Karpas-422 (cell line): ENCODE measurements at places on chromosomes 6 and 20.

DNA sequence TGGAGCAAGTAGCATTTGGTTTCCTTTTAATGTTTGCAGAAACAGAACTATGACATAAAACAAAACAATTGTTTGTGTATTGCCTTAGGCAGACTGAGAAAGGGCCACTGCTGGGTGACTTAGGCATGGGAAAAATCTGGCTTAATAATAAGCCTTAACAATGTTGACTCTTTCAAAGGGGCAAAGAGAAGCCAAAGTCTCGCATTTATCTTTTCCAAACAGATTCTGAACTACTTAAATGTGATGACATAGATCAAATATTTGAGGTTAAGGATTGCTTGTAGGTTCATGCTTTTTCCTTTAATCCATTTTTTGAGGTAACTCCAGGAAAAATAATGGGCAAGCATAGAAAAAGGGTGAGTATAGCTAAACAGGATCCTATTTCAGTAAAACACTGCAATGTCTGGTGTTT lies 39.6 kb downstream of the ADAT2 start:
- DNase-seq: no peak

DNA sequence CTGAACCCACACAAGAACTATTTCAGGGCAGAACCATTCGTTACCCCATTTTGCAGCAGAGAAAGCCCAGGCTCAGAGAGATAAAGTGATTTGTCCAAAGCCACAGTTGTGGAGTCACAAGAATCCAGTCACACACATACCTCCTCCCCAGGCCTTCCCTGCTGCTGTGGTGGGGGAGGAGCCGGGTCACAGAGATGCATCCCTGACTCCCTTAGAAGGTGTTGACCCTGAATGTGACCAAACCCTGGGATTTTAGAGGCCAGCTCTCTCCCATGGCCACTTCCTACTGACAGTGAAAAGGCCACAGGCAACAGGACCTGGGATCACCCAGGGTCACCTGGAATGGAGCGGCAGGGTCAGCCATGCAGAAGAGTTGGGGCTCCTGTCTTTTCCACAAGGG lies 48.6 kb downstream of the CHMP4B start:
- DNase-seq: no peak

GRCh38 chr6:100886076-100886475 lies 4.9 kb upstream of the ASCC3 start:
- no peak for DNase-seq

DNA sequence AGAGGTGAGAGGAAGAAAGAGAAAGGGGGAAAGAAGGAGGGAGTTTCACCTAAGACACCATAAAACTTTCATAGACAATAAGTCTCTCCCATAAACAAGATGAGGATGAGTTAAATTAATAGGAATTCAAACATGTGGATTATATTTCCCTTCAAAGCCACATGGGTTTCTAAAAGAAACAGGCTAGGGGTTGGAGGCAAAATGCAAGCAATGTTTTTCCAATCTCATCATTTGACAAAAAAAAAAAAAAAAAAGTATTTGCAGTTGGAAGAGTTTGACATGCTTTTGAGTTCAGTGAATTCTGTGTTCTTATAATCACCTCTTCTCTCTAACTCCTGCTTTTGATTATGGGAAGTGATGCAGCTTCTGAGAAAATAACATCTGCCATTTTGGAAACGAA lies 286.5 kb upstream of the PRND start:
- no peak for DNase-seq

DNA sequence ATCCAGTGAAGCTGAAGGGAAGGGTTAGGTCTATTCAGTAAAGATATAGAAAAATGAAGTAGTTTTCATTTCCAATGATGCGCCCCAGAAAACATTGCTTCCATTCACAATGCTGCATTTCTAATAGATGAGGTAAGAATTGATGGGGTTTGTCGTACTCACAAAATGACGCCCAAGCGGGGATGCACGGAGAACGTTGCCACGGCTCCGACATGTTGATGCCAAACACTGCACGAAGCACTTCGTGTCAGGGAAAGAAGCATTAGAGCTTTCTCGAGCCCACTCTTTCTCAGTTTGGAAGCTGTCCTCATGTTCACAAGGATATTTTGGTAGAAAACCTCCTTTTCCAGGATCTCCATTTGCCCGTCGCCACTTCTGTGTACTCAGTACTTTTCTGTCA lies 21.6 kb upstream of the MAFB start:
- DNase-seq: no peak

DNA sequence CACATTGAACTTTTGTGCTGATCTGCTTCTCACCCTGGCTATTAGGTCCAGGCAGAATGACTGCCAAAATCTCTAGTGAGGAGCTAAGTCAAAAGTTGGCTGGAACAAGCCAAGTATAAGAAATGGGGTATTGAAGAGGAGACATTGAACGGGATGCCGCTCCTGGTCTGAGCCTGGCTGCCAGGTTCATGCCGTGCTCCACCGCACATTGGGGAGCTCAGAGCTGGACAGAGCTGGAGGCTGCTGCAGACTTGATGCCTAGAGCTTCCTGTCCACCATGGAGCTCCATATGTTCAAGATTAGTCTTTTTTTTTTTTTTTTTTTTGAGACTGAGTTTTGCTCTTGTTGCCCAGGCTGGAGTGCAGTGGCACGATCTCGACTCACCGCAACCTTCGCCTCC lies 4.1 kb upstream of the IFT52 start:
- no peak for DNase-seq

DNA sequence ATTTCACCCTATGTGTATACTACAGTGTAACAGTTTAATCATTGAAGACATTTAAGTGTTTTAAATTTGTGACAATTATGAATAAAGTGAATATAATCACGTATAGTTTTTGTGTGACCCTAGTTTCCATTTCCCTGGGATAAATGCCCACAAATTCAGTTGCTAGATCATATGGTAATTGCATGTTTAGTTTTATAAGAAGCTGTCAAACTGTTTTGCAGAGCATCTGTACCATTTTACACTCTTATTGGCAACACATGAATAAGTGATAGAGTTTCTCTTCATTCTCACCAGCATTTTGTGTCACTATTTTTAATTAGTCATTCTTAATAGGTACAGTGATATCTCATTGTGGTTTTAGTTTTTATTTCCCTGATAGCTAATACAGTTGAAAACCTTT lies 7.3 kb downstream of the VTA1 start:
- DNase-seq: no peak

- no peak for DNase-seq
Observed at GRCh38 chr6:107243471-107243870, 128.2 kb upstream of the BEND3 start.

- no peak for DNase-seq
Observed at GRCh38 chr6:108737594-108738546, 110.4 kb upstream of the ARMC2 start.

GRCh38 chr6:118656847-118657451 lies 5.6 kb upstream of the CEP85L start:
- DNase-seq: no peak

DNA sequence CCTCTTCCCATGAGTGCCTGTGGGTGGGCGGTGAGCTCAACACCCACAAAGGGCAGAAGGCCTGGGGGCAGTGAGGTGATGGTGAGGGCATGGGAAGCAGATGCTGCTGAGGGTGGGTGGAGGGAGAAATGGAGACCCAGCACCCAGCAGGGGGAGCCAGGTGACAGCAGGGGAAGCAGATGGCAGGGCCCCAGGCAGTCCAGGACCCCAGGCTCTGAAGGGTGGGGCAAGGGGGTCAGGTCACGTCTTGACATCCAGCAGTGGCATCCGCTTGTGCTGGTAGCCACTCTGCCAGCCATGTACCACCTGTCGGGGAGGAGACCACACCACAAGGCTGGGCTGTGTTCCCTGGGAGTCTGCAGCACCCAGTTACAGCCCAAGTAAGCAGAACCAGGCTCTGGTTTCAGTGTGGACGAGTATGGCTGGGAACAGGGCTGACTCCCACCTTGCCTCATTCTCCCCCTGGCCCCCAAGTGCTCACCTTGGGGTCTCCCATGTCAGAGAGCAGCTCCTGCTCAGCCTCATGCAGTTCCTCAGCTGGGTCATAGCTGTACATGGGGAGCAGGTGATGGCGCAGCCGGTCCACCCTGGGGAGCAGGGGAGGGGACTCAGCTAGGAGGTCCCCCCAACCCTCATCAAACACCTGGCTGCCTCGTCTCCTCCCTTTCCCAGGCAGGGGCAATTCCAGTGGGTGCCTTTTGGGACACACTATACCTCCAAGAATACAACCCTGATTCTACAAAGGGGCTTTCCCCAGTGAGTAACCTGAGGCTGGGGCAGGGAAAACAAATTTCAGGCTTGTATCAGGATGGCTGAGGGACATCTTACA lies 2.0 kb downstream of the SMIM29 start:
- peak; percentile 90 for DNase-seq

DNA sequence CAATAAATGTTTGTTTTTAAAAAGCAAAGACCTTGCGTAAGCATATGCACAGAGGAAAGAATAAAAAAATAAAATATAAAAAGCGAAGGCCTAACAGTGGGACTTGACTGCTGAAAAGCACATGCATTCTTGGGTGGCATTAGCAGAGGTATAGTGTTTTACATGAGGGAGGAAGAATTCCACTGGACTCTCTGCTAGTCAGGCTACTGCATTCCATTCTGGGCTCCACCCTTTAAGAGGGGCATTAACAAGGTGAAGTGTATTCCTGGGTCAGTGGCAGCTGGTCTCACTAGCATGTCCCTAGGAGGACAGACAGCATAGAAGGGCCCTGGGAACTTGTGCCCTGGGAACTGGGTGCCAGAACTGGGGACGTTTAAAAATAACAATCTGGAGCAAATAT lies 134.1 kb downstream of the SOBP start:
- no peak for DNase-seq
